ENCODE measurements at places on chromosomes 5 and 9. TPM values are rescaled to one million over a fixed set of nuclear protein-coding genes. Genes with fewer than 3 reads are reported as not detected.

Gene C9orf78
- 34.6 TPM for total RNA-seq

DNA sequence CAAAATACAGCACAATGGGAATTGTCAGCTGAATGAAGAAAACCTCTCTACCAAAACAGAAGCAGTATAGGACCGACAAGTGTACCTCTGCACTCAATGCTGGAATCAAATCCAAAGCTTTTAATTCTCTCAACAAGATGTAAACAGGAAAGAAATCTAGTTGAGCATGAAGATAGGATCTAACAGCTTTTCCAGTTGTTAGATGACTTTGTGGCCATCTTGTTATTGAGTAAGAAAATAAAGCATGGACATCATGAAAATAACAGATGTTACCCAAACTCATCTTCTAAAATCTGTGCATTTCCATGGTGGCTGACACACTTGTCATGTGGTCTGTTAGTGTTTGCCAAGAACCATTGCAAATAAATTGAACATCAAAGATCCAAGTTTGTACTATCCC is 34.7 kb downstream of the SREK1 start:
- H3K4me1 ChIP-seq, result no peaks in the 10 kb centered on the region
- H3K27me3 ChIP-seq, result no peaks in the 10 kb centered on the region
- H3K4me3 ChIP-seq, result no peak overlapping the region
- no peak for DNase-seq
- H3K27ac ChIP-seq, result no peak overlapping the region
- peaks cover 22% of the 10 kb centered on the region for H3K36me3 ChIP-seq

- H3K4me3 ChIP-seq, result peak overlapping the region; percentile 6
- peak; percentile 18 for DNase-seq
- H3K27me3 ChIP-seq, result no peaks in the 10 kb centered on the region
- no peaks in the 10 kb centered on the region for H3K36me3 ChIP-seq
Measured at GRCh38 chr5:93677359-93677891, 64.0 kb downstream of the POU5F2 start.

DNA sequence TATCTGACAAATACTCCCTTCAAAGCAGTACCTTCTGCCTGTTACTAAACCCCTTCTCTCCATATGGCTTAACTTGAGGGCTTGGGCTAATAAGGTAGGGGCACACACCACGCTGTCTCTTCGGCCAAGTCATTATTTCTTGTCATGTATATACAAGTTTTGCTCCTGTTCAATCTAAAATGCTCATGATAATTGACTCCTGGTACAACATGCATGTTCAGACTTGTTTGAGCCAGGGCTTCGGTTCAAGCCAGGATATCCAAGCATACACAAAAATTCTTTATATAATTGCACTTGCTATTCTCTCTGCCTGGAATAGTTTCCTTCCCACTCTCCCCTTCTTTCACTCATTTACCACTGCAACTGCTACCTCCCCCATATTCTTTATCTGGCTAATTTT is 756.0 kb upstream of the C9orf72 start:
- no peaks in the 10 kb centered on the region for H3K27me3 ChIP-seq
- H3K27ac ChIP-seq, result no peak overlapping the region
- DNase-seq, result no peak
- H3K36me3 ChIP-seq, result no peaks in the 10 kb centered on the region
- peaks cover 12% of the 10 kb centered on the region for H3K4me1 ChIP-seq
